ENCODE measurements at places on chromosomes 6 and 20.

- DNase-seq: no peak
These were observed 15.0 kb upstream of the GMPR start for GRCh38 chr6:16223362-16223761.

- no peak for DNase-seq
These were observed 33.6 kb upstream of the SPDEF start for GRCh38 chr6:34589691-34590090.

DNA sequence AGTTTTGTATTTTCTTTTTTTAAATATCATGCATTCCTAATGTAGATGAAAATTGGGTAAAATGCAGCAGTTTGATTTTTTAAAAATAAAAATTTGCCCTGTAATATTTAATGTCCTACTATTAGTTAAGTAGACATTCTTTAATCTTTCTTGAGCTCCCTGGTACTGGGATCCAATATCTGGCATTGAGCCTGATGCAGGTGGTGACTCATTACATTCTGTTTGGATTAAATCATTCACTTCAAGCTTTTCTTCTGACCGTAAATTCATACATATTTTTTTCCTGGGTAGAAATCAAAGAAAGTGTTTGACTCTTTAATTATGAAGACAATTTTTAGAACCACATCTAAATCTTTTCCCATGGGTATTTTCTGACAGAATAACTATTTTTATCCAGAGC lies 768.8 kb upstream of the SLC35B3 start:
- DNase-seq: no peak

GRCh38 chr6:88730611-88731011 lies 232.8 kb downstream of the RNGTT start:
- DNase-seq: no peak

DNA sequence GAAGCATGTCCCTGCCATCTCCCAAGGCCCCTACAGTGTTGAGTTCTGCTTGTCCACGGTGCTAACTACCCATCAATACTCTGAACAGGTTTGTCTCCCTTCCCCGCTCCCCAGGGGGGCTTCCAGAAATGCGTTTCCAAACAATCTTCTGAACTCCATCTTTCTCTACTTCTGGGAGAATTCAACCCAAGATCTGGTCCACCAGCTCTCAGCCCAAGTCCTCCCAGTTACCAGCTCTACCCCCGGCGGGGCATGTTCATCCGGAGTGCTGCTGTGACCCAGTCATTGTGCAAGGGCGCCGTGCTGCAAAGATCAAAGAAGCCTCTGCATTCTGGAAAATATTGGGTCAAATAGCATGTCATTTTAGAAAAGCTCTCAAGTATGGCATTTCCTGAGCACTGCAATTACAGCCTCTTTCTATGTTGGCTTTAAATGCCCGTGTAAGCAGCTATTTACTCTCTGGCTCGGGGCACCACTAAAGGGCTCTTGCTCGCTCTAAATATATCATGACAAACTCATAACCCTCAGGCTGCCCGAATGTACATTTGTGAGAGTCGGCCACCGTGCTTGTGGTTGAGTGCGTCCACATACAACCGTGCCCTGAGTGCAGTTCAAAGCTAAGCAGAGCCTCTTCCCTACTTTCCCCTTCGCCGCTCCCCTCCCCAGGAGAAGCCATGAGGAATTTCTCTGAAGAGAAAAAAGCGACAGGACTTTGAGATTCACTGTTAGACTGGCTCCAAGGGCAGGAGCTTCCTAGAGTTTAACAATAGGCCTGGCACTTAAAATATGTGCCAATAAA lies 71.6 kb downstream of the BANF2 start:
- no peak for DNase-seq

GRCh38 chr20:63532449-63532971 lies 4.7 kb downstream of the PTK6 start:
- no peak for DNase-seq

GRCh38 chr6:142242269-142242668 lies 59.5 kb upstream of the ADGRG6 start:
- no peak for DNase-seq

DNA sequence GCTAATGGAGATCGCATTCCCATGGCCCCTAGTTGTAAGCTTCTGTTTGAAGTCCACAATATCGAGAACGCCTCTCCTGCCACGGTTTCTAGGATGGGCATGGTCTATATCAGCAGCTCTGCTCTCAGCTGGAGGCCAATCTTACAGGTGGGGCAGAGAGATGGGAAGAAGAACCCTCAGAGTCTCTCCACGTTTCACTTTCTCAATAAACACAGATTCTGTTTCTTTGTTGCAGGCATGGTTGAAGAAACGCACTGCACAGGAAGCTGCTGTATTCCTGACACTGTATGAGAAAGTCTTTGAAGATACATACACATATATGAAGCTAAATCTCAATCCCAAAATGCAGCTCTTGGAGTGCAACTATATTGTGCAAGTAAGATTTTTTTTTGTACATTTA lies 157.9 kb downstream of the DNAH8 start:
- DNase-seq: no peak

GRCh38 chr6:36999751-37000125 lies 5.7 kb upstream of the FGD2 start:
- DNase-seq: no peak

GRCh38 chr20:25282796-25283195 lies 34.9 kb downstream of the PYGB start:
- no peak for DNase-seq

DNA sequence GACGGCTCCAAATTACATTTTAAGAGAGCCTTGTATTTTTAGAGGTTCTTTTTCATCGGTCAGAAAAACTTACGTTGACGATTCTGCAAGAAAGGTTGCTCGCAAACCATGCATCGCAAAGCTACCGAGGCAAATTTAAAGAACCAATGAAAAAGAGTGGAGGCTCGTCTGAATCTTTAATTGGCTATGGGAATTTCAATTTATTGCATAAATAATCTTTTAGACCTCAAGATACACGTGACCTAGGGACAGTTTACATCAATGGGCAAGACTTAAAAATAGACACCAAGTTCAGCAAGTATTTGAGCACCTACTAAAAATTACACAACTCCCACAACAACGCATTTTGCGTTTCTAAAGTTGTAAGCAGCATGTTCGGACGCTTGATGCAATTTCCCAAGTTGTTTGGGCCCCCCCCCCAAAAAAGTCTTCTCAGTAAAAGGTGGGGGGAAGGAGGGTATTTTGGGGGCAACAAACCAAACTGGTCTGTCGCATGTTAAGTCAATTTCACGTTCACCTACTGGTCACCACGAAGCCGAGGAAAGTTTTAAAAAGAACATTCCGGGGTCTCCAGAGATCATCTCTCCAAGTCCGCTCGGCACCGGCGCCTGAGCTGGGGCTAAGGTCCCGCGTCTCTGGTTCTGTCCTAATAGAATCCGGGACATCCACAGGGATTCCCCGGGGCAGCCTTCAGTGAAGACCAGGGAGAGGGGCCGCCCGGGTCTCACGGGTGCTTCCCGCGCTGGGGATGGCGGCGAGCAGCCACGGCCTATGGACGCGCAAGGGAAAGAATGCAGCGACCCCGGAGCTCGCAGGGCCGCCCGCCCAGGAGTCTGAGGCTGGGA lies 851 bp downstream of the SNX5 start:
- DNase-seq: no peak

- no peak for DNase-seq
These were observed 110.5 kb downstream of the SCML4 start for GRCh38 chr6:107713563-107713962.

DNA sequence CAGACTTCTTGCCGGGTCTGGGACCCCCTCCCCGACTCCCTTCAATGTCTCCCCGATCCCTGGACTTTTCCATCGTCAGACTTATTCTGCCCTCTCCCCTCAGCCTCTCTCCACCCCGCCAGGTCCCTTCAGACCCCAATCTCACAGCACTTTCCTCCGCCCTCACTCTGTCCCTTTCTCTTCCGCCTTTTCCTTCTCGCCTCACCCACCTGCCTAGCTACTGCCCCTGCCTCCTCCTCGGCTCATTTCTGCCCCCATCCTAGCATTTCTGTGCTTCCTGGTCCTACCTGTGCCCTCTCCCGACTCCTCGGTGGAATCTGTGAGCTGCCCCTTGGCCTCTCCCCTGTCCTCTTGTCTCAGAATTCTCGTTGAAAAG lies 616 bp downstream of the CHMP4B start:
- no peak for DNase-seq

- no peak for DNase-seq
These were observed 418.7 kb downstream of the CBLN4 start for GRCh38 chr20:55586610-55587009.

DNA sequence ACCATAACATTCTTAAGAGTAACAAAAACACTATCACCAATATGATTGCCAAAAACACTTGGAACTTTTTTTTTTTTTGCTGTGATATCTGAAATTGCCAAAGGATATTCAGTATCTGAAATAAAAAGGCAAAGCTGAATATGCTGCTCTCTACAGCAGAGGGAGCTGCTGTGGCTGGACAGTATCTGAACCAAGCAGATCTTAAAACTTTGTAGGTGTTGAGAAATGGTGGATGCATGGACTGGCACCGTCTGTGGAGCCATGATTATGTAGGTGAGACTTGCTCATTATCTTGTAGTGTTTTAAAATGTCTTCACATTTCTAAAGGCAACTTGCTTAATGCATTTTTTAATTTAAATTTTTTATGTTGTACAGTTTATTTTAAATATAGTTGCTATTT lies 9.2 kb downstream of the PDCD2 start:
- no peak for DNase-seq

DNA sequence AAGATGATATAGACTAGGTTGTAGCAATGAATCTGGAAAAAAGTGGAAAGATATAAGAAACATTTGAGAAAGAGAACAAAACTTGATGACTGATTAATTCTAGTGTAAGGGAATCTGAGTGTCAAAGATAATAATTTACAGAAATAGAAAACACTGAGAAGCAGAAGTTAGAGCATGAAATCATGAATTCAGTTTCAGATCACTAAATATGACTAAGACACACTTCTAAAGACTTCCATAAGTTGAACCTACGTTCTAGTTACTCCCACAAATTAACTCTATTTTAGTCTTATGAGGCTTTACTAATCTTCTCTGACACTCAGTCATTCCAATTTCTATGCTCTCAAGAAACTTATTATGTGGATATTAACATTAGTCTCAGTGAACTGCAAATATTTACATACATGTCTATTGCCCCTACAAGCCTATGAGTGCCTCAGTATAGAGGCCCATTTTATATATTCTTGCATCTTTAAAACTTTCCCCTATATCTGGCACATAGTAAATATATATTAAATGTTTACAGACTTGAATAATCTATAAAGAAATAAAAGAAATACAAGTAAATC lies 30.4 kb downstream of the IBTK start:
- DNase-seq: no peak

GRCh38 chr6:87297119-87297518 lies 25.3 kb upstream of the SMIM8 start:
- DNase-seq: no peak

DNA sequence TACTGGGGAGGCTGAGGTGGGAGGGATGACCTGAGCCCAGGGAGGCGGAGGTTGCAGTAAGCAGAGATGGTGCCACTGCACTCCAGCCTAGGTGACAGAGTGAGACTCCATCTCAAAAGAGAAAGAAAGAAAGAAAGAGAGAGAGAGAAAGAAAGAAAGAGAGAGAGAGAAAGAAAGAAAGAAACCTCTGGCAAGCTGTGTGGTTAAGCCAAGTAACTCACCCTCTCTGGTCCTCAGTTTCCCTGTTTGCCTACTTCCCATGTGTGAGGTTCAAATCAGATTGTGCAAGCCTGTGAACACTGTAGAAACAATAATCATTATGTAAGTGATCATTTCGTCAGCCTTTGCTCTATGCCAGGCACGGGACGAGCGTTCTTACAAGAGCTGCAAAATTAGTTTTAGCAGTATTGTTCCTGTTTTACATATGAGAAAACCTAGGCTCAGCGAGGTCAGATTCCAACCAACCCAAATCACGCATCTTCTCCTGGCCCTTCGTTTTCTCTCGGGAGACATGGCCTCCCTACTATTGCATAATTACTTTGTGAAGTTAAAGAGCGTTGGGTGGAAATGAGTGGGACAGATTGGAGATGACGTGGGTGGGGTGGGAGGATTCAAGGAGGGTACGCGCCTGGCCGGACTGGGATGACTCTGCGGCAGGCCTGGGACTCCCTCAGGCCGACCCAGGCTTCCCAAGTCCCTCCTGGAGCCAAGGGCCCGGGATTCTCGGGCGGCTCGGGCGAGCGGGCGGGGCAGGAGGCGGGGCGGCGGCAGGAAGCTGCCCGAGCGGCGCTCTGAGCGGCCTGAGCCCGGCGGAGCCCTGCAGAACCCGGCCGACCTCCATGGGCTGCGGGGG lies at the start of gene SNX21:
Gene SNX21, plus strand, starts transcription at position 770 of the 853 bp plus-strand sequence. CDS start 121 bp downstream, outside the sequence.
- no peak for DNase-seq

DNA sequence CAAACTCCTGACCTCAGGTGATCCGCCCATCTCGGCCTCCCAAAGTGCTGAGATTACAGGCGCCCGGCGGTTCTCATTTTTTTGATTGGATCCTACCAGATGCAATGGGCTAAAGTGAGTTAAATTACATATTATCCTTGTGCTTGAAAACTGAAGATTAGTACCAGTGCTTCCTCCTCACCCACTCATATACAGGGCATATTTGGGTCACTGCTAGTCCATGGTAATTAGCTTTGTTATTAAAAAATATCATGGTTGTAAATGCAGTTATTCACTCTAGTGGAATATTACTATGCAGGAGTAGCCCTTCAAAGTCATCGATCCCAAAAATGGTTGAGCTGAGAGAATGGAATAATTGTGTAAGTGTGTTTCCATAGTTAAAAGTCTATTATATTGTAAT lies 26.5 kb downstream of the ZNF292 start:
- no peak for DNase-seq

GRCh38 chr6:154773610-154774089 lies 40.4 kb downstream of the SCAF8 start:
- DNase-seq: no peak

GRCh38 chr6:130147111-130147510 lies 75.6 kb downstream of the SAMD3 start:
- DNase-seq: no peak

DNA sequence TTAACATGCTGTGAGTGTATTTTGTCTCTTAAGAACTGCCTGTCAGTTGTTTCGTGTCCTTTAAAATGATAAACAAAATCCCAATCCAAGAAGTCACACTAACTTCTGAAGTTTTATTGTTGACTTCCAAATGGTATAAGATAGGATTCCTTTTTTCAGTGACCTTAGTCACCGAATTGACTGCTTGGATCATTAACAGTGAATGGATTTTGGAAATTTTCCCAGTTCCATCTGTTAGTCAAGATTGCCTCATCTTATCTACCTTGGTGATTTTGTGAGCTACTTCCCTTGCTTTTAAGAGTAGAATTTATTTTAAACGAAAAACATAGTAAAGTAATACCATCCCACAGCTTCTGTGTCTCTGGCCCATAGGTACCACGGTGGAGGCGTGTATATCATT lies 14.9 kb downstream of the RIOK1 start:
- DNase-seq: no peak

GRCh38 chr6:111888928-111889695 lies 15.9 kb upstream of the FYN start:
- DNase-seq: no peak

Measured in stimulated activated CD8-positive, alpha-beta memory T cell treated with anti-CD3 and anti-CD28 coated beads, Interleukin-15, amount 100 ng/mL, for 1 hour (primary cell).